ENCODE measurements at places on chromosomes 1 and 21. TPM values are rescaled to one million over a fixed set of nuclear protein-coding genes. Genes with fewer than 3 reads are reported as not detected.

GRCh38 chr1:204894031-204894430, 23.4 kb downstream of the NFASC start:
- no peak for DNase-seq

- peak; percentile 70 for DNase-seq
These were observed 81.4 kb downstream of the RUNX1 start for GRCh38 chr21:34967509-34968289.

The C1orf115 gene
- total RNA-seq, result 2.0 TPM

The ATP6V1G3 gene
- total RNA-seq, result not detected

The SPAG17 gene
- total RNA-seq, result not detected

The MYBPHL gene
- not detected for total RNA-seq

- no peak for DNase-seq
These were observed 119.6 kb downstream of the TMEM53 start for GRCh38 chr1:44554706-44555105.

The KIF21B gene
- 90.3 TPM for total RNA-seq

GRCh38 chr1:179047636-179047997, 21.9 kb downstream of the FAM20B start:
- DNase-seq, result no peak

The PLCH2 gene
- total RNA-seq, result 26.6 TPM

DNA sequence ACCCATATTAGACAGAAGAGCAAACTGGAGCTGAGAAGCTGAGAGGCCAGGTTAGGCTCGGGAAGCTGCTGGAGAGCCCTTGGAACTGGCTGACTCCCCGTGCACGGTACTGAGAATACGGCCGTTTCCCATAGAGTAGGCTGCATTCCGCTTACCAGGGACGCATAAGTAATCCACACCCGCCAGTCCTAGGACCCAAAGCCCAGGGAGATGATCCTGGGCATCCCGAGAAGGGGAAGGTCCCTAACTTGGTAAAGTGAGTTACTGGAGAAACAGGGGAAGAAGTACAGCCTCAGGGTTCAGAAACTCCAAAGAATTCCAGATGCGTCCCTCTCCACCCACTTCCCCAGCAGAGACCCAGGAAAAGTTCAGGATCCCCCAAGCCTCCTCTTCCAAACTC, 1.3 kb downstream of the LRRC38 start:
- DNase-seq, result no peak

The SPRR1B gene
- not detected for total RNA-seq

The GJB3 gene
- not detected for total RNA-seq

The BCAS2 gene
- 40.8 TPM for total RNA-seq

All from CD4-positive, alpha-beta memory T cell (primary cell).